Immature natural killer cell (primary cell): ENCODE measurements at places on chromosomes 7 and 10.

- DNase-seq: no peak
Measured at GRCh38 chr7:49703337-49703736, 70.1 kb upstream of the VWC2 start.

- DNase-seq: no peak
Measured at GRCh38 chr7:108285003-108285368, 154.8 kb upstream of the LAMB4 start.

GRCh38 chr10:133247681-133248333 is 10.2 kb downstream of the VENTX start:
- DNase-seq: no peak

GRCh38 chr7:117072620-117073118 is 119.4 kb downstream of the ST7 start:
- peak; percentile 4 for DNase-seq

DNA sequence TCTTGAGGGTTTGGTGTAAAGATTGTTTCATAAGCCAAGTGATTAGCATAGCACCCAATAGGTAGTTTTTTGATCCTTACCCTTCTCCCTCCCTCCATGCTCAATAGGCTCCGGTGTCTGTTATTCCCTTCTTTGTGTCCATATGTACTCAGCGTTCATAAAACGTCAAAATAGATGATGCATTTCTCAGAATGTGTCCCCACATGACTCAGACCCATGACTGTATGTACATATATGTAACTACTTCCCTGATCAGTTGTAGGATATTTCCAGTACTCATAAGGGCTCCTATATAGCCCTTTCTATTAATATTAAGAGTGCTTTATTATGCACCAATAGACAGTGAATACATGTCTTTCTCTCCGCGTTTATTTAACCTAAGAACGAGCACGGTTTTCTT is 466.9 kb downstream of the KIF20B start:
- no peak for DNase-seq

DNA sequence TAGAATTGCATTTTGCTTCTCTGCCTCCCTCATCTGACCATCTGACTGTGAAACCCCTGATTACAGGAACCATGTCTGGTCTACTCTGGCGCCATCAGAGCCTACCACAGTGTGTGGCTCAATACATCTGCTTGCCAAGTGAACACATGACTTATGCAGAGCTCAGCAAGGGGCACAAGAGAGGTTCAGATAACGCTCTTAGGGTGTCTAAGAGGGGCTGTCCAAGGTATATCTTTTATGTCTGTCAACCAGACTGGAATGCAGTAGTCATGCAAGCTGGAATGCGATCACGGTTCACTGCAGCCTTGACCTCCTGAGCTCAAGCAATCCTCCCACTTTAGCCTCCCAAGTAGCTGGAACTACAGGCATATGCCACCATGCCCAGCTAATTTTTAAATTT is 10.3 kb upstream of the RRP12 start:
- DNase-seq: no peak

DNA sequence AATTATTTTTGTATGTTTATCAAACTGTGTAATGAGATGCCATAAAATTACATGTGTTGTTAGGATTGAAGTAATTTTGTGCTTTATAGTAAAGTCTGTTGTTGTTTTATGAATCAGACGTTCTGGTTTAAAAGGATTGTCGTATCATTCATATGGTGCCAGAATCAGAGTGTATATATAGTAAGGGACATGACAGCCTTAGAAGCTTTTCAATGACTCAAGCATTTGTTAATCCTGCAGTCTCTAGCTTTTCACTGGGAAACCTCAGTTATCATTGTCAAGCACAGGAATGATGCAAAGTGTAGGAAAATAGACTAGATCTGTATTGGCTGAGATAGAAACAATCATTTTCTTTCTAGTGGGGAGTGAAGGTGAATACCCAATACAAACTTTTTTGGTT is 57.5 kb downstream of the TRRAP start:
- DNase-seq: no peak

- no peak for DNase-seq
Measured at GRCh38 chr7:11593322-11593721, 238.7 kb downstream of the THSD7A start.

- no peak for DNase-seq
Measured at GRCh38 chr10:34121125-34121753, 693.9 kb downstream of the PARD3 start.

- no peak for DNase-seq
Measured at GRCh38 chr10:128070161-128070560, 56.1 kb downstream of the MKI67 start.

GRCh38 chr7:131471250-131472004 is 85.0 kb downstream of the PODXL start:
- DNase-seq: no peak

DNA sequence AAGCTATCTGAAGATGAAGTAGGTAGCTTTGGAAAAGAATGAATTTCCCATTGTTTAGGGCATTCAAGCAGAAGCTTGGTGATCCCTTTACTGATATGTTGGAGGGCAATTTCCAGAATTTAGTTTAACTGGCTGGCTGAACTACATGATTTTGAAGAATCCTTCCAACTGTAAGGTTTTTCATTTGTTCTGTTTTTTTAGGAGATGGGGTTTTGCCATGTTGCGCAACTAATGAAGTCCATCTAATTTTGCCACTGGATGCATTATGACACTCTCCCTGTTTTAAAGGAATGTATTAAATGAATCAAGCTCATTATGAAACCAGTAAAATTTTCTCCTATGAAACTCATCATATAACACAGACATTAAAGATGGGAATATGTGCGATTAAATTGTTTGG is 6.1 kb upstream of the DDX50 start:
- DNase-seq: no peak

GRCh38 chr7:100968650-100969049 is 715 bp upstream of the MUC12 start:
- no peak for DNase-seq

GRCh38 chr7:71511361-71511807 is 379.4 kb downstream of the GALNT17 start:
- DNase-seq: no peak

DNA sequence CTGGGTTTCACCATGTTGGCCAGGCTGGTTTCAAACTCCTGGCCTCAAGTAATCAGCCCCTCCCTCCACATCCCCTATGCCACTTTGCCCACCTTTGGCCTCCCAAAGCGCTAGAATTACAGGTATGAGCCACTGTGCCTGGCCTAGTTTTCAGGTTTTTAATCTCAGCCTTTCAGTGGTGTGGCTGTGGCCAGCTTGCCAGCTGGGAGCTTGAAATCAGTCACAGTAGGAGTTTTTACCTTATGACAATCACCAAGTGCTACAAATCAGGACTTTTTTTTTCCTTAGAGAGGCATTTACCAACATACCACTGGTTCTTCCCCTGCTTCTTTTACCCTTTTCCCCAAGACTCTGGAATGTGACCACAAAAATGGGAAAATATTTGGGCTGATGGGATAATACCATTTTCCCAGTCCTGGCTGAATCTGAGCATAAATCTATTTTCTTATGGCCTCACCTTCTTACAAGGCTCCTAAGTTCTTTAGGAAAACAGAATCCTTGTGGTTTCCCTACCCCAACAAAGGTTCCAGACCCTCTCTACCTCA is 6.2 kb downstream of the STEAP4 start:
- DNase-seq: no peak

DNA sequence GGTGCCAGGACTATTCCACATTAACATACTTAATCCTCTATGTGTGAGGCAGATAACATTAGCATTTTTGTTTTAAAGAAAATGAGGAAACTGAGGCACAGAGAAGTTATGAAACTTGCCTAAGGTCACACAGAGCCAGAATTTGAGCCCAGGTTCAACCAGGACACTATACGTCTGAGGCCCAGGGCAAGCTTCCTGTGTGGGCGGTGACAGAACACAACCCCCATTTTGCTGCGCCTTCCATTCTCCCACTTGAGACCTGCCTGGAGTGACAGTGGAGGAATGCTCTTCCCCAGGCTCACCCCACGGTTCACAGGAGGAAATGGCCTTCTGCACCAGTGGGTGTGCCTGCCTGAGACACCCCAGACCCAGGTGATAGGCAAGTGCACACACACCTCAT is 164.1 kb downstream of the SH3PXD2A start:
- DNase-seq: no peak

DNA sequence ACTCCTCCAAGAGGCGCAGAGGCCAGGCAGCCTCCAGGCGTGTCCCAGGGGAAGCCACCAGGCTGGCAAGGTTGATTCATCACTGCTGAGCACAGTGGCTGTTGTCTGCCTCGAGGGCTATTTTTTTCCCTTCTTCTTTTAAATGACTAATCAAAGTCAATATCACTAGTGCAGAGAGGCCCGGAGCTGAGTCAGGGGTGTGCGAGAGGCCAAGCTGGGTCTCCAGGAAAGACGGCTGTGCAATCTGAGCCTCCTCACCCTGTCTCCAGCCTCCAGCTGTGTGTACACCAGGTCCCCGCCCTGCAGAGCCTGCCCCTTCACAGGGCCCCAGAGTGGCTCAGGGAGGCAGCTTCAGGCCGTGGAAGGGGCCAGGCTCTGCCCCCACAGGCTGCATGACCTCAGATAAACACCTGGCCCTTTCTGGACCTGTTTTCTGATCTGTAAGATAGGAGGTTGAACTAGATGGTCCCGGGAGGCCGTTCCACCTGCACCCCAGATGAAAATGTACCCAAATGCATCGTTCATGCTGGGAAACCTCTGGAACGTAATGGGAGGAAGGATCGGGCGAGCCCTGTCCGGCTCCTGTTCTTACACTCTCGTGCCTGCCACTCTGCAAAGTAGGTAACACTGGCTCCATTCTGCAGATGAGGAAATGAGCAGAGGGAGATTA is 3.7 kb downstream of the STX1A start:
- DNase-seq: no peak
